ENCODE measurements at places on chromosomes 2 and 18.

DNA sequence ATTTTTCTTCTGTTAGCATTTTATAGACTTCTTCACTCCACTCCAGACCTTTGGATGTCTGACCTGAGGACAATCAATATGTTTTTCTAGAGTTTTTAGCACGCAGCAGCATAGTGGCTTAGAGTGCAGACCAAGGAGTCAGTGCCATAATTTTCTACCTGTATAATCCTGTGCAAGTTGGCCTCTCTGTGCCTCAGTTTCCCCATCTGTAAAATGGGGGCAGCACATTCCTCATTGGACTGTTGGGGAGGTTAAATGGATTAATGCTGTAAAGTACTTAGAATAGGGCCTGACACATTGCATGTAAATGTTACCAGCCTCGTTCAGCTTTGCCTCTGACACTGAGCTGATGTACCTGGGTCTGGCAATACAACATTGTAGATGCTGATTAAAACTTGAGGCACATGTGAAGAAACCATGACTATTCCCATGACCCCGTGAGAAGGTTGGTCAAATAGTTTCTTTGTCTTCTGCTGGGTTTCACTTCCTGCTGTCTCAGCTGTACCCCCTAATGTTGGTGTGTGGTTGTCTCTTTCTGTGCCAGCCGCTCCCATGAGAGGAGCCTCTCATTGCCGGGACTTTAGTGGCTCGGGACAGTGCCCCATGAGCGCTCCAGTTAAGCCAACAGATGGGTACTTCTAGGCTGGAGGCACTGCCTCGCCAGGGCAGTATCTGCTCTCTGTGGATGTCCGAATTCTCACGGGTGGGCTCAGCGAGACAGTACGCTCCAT, 125.3 kb downstream of the SH3RF3 start:
- DNase-seq, result no peak

DNA sequence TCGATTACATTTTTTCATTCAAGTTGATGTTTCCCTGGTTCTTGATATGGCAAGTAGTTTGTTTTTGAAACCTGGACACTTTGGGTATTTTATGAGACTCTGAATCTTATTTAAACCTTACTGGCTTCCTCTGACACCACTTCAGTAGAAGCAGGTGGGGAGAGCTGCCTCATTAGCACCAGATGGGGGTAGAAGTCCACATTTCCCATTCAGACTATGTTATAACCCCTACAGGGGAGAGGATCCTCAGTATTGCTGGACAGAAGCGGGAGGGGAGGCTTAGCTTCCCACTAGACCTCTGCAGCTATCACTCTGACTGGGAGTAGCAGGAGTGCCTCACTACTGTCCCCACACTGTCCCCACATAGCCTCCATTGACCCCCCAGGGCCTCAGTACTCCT, 145.3 kb upstream of the SLC35G4 start:
- DNase-seq, result no peak

DNA sequence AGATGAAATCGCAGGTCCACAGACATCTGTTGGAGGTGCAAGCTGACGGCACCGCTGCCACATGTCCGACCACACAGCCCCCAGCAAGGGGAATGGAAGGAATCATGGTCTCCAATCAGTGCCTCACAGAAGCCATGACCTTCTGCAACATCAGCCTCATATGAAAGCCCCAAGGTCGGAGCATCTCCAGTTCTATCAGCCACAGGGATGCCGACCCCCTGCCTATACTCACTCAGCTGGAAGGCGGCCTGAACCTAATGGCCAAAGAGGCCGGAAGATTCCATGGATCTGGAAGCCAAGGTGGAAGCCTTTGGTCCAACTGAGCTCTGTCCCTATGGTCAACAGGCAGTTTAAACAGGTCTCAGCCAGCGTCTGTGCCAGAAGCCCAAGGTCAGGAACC, 278.8 kb downstream of the TNS1 start:
- DNase-seq, result no peak

- no peak for DNase-seq
Measured at GRCh38 chr18:57697426-57697825, 75.8 kb upstream of the NARS1 start.

GRCh38 chr18:25360301-25360899, 8.4 kb upstream of the ZNF521 start:
- DNase-seq, result no peak

- no peak for DNase-seq
Measured at GRCh38 chr18:55243857-55244256, 284.6 kb upstream of the CCDC68 start.

DNA sequence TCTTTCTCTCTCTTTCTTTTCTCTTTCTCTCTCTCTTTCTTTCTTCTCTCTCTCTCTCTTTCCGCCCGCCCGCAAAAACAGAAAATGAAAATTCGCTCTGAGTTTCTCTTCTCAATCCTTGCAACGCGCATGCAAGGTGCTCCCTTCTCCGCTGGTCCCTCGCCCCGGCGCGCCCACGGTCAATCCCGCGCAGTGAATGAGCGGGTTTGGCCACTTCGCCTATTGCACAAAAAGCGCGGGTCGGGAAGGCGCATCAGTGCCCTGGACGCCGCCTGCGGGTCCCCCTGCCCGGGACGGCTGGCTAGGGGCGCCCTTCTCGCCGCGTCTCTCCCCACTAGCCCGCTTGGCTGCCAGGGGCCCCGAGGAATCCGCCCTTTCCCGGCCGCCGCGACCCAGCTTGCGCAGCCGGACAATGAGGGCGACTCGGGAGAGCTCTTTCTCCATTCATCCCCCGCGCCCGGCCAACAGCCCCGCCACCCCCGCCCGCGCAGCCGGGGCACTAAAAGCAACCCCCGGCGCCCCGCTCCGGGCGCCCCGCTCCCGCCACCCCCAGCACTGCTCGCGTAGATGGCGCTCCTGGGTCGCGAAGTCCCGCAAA, 706 bp downstream of the LAMA1 start:
- no peak for DNase-seq

GRCh38 chr18:10838553-10838952, 310.8 kb downstream of the PIEZO2 start:
- DNase-seq, result no peak

DNA sequence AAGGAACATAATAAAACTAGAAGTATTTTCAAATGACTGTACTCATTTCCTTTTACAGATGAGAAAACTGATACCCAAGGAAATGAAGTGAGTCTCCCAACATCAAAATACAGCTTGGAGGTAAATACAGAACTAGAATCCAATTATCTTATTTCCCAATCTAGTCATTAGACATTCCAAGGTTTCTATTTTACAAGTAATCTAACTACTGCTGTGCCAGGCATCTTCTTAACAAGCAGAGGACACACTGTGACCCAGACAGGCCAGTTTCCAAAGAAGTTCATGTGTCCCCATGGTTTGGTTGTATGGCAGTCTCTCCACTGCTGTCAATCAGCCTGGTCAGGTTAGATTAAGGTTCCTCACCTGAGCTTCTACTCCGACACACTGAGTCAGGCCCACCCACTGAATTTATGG, 143.5 kb downstream of the THADA start:
- DNase-seq, result no peak

DNA sequence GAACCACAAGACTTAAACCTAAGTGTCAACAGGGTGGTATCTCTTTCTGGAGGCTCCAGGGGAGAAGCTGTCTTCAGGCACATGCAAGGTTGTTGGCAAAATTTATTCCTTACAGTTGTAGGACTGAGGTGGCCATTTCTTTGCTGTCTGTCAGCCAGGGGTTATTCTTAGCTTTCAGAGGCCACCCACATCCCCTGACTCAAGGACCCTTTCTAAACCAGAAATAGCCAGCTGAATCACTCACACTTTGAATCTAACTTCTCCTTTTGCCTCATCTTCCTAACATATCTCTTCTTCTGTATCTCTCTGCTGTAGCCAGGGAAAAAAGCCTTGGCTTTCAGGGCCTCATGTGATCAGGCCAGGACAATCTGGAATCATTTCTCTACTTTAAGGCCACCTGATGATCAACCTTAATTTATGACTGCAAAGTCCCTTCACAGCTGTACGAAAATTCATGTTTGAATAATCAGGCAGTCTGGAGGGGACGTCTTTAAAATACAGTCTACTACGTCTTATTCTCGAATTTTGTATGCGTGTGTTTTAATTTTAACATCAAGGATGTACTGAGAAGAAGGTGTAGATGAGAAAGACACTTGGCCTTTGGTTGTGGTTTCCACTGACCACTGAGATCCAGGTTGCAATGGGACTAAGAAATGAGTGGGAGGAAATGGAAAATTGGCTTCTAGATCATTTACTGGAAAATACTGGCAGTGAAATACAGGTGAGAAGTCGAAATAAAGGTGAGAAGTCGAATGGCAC, 90.4 kb downstream of the DOCK10 start:
- no peak for DNase-seq

GRCh38 chr2:101725515-101726192, 28.1 kb downstream of the MAP4K4 start:
- DNase-seq, result no peak

DNA sequence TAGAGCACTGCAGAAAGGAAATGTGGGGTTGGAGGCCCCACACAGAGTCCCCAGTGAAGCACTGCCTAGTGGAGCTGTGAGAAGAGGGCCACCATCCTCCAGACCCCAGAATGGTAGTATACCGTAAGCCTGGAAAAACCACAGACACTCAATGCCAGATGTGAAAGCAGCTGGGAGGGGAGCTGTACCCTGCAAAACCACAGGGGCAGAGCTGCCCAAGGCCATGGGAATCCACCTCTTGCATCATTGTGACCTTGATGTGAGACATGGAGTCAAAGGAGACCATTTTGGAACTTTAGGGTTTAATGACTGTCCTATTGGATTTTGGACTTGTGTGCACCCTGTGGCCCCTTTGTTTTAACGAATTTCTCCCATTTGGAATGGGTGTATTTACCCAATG, 75.3 kb upstream of the SERPINE2 start:
- no peak for DNase-seq

DNA sequence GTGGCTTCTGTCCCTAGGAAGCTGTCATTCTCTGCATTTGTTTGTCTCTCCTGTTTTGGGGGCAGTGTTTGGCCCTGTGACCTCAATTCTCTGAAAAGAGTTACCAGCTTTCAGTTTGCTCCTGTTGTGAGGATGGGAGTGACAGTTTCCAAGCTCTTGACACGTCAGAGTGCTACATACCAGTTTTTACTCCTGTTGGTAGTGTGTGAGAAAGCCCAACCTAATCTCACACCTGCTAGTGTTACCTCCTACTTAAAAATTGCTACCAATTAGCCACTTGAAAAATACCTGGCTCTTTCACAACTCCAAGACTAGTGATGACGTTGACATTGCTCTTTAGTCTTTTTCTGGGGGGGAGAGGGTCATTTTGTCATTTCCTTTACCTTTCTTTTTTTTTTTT, 14.1 kb downstream of the SKA1 start:
- DNase-seq, result no peak

GRCh38 chr2:2569836-2570235, 238.8 kb upstream of the MYT1L start:
- no peak for DNase-seq

DNA sequence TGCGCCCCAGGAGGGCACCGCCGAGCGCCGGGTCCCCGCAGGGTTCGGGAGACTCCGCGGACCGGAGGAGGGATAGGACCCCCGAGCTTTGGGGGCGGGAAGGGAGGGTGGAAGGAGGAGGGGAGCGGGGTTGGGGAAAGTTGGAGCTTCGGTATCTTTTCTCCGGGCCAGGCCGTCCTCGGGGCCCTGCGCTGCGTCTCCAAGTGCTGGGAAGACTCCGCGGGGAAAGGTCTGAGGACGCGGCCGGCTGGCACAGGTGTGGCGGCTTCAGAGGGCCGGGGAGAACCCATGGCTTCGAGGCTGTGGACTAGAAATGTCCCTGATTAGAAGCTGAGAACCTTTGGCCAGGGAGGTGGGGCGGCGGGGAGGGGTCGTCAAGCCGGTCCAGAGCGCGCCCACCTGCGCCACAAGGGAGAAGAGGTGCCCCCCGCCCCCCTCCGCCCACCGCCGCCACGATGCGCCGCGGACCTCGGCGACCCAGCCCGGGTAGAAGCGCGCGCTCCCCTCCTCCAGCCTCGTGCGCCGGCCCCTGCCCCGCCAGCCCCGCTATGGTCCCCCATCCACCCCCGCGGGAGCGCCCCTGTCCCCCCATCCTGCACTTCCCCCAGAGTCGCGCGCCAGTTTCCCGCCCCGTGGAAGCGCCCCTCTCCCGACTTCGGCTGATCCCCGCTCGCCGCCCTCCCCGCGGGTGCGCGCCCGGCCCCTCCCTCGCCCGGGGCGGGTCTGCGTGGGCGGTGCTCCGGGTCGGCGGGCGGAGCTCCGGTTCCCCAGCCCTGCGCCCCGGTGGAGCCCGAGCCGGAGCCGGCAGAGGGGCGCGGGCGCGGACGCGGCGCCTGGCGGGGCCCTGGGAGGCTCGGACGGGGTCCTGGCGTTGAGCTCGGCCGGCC, at the start of gene SNTG2:
TSS of gene SNTG2 (plus strand) at position 770 of the 887 bp plus-strand sequence. CDS start 148 bp downstream, outside the sequence.
- peak; percentile 21 for DNase-seq

DNA sequence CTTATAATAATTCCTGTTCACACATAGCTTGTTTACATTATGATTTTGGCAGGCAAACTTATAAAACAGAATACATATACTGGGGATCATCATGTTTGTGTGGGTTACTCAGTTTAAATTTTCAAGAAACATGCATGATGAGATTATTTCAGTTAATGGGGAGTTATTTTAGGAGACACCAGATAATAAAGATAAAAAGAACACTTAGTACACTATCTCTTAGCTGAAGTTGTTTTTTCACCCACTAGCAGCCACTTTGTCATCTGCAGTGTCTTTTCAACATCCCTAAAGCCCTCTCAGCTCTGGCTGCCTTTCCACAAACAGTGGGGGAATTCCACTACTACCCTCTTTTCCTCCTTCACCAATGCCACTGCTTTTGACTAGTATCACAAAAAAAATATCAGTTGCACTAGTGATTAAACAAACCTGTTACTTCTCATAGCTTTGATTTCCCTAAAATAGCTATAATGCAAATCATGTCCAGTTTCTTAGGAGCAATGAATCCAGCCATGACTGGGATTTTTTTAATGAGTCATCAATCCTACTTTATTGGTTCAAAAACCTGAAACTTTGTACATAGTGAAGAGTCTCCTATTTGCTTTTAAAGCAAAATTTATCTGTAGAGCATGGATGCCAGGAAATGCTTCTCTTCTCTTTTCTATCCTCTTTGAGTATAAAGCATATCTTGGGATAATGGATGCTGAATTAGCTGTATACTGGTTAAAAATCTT, 156.7 kb upstream of the TFPI start:
- no peak for DNase-seq

DNA sequence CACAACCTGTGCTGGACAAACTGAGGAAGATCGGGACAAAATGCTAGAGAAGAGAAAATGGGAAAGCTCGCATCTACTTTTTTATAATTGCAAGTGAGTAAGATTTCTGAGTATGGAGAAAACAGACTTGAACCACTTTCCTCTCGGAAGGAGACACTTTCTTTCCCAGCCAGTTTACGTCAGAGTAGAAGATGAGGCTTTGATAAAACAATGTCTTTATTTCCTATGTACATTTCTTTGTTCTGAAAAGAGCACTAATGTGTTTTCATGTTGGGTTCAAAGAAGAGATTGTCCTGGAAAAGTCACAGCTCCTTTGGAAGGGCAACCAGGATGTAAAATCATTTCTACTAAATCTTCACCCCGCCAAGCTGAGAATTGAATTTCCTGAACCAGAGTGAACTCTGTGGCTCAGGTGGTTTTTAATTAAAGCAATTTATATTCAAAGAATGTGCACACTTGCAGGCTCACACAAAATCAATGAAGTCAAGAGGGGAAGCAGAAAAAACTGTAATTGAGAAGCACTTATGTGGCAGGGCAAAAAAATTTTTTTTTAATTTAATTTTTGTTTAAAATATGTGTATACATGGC, 23.4 kb upstream of the ITGA6 start:
- DNase-seq, result no peak

GRCh38 chr18:452816-453215, 47.7 kb downstream of the COLEC12 start:
- no peak for DNase-seq

All from stimulated activated CD4-positive, alpha-beta T cell treated with anti-CD3 and anti-CD28 coated beads, Interleukin-1b, Interleukin-23, amount 100 ng/mL, for 4 hours (primary cell).